Activated CD4-positive, alpha-beta T cell treated with anti-CD3 and anti-CD28 coated beads for 4 hours (primary cell): ENCODE measurements at places on chromosomes 11 and 22.

DNA sequence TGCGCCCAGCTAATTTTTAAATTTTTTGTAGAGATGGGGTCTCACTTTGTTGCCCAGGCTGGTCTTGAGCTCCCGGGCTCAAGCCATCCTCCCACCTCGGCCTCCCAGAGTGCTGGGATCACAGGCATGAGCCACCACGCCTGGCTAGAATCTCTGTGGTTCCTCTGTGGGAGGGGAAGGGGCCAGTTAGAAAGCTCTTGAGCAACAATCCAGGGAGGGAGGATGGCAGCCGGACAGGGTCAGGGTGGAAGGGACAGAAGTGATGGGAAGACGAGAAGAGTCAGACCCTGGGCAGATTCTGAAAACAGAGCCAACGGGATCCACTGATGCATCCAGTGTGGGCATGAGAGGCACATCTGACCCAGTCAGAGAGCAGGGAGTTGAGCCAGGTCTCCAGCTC is 38.9 kb upstream of the MN1 start:
- no peak for DNase-seq

GRCh38 chr11:48073031-48073861 is 92.9 kb downstream of the PTPRJ start:
- no peak for DNase-seq

GRCh38 chr11:122578171-122578825 is 77.2 kb upstream of the UBASH3B start:
- no peak for DNase-seq

DNA sequence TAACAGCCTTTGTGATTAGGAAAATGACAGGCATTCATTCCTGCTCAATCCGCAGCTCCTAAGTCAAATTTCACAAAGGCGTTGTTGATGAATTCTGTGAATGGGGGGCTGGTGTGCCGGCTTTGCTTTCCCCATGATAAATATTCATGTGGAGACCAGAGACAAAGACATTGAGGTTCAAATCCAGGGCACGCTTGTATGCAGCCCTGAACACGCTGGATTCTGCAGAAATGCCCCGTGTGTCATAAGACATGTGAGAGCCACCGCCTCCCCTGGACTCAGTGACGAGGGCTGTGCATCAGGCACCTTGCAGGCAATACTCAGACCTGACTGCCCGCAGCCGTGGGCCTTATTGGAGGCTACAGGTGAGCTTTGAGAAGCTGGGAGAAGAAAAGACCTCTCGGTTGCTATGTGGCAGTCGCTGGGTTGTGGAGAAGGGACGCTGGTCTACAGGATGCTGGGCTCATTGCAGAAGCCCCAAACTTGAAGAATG is 906.2 kb downstream of the BRD1 start:
- DNase-seq, result no peak
